ENCODE measurements at places on chromosomes 5 and 9.

DNA sequence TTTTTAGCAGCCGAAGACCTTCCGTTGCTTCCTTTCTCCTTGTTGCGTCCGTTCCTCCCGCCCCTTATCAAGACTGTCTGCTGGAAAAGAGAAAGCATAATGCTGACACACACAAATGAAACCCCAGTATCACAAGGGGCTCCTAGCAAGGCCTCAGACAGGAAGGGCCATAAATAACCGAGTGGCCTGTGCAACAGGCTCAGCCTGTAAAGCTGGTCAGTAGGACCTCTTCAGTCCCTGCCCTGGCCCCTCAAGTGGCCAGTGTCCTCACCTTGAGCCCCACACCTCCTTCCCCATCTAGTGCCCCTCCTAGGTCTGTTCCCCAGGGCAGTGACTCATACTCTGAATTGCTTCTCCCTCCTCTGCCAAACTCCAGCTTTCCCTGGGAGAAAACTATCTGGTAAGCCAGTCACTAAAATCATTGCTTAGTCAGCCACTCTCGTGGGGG is 174.6 kb upstream of the IL12B start:
- no peak for DNase-seq

- no peak for DNase-seq
Measured at GRCh38 chr5:26278078-26278477, 760.3 kb downstream of the CDH9 start.

GRCh38 chr9:108884701-108885100 is 22.6 kb downstream of the ACTL7A start:
- no peak for DNase-seq

DNA sequence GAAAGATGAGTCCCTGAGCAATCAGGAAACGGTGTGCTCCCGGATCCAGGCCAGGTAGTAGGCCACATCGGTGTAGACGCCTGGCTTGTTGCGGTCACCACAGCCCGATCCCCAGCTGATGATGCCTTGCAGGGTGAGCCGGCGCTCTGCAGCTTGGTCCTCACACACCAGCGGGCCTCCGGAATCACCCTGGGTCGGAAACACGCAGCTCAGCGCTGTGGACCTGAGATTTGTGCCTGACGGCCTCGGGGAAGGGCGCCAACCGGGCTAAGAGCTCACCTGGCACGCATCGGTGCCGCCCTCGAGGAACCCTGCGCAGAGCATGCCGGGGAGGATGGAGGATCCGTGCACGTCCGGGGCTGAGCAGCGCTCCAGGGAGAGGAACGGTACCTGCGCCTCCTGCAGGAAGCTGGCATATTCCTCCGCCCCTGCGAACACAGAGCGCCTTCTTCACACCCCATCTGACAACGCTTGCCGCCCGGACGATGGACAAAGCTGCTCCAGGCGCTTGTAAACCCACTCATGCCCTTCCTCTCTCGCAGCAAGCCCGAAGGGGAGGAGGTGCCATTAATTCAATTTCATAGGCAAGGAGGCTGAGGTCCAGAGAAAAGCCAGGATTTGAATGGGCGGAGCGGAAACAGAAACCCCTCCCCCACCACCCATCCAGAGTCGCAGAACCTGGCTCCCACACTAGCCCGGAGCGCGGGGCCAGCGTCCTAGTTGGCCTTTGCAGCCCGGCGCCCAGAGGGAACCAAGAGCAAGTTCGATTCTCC is 2.0 kb upstream of the PFN3 start:
- no peak for DNase-seq

GRCh38 chr5:119357808-119358529 is 2.1 kb downstream of the TNFAIP8 start:
- DNase-seq = no peak

DNA sequence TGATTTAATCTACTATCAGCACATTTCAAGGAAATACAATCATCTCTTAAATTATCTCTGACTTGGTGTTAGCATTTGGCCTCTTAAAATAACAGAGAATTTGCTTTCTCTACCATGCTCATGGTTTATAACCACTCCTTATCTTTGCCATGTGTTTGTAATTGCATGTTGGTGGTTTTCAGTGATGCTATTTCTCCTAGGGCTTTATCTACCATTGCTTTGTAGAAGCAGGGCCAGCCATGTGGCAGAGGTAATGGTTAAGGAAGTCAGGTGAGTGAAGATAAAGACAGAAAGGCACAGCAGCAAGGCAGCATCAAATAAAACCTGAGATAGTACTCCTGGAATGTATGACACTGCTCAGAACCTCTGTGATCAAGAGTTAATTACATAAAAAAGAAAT is 206.2 kb downstream of the FER start:
- DNase-seq = no peak

DNA sequence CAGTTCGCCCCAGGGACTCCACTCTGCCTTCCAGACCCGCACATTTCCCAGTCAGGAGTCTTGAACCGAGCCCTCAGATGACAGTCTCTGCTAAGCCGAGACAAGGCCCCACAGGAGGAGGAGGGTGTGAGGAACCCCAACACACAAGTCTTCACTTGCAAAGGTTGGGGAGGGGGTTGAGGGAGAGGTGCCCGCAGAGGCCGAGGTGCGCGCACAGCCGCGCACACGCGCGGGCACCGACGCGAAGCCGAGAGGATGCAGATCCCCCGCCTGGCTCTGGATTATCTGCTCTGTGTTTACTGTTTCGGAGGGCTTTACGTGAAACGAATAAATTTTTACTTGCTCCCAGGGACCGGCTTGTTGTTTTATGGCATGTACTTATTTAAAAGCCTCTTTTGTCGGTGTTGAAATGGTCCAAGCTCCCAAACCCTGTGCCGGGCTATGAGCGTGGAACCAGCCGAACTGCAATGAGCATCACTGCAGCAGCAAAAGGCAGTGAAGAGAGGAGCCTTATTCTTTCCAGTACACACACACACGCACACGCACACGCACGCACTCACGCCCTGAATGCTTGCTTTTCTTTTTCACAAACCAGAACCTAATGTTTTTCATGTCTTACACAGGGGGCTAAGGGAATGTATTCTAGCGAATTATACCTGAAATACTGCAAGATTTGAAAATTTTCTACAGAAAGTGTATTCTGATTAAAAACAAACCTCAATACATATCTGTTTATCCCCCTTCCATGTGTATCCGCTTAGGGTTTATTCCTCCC is 297.7 kb downstream of the PARP8 start:
- no peak for DNase-seq

DNA sequence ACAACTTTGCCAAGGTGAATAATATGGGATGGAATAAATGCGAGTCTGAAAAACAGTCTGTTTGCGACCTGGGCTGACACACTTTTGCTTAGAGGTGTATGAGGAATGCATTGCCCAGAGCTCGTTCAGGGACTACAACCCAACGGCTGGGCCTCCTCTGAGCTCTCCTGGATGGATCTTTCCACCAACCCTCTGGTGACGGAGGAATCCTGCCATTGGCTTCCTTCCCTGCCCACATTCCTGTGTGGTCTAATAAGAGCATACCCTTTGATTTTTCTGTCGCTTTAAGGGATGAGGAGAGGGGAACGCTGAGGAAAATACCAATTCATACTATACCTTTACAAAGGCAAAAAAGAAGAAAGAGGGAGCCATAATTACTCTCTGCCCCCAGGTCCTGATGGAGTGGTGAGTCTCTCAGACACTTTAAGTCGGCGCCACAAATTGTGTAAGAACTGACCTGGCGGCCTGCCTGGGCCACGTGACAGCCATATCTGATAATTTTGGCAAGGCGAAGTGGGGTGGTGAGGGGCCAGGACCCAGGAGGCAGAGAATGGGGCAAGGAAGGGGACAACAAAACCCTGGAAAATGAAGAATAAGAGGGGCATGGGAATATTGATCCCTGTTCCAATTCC is 265.2 kb upstream of the MSX2 start:
- no peak for DNase-seq

GRCh38 chr5:151222790-151223446 is 974 bp downstream of the CCDC69 start:
- DNase-seq = no peak

GRCh38 chr5:157485811-157486210 is 25.8 kb downstream of the NIPAL4 start:
- no peak for DNase-seq

- no peak for DNase-seq
Measured at GRCh38 chr9:112341730-112342129, 8.3 kb upstream of the PTBP3 start.

DNA sequence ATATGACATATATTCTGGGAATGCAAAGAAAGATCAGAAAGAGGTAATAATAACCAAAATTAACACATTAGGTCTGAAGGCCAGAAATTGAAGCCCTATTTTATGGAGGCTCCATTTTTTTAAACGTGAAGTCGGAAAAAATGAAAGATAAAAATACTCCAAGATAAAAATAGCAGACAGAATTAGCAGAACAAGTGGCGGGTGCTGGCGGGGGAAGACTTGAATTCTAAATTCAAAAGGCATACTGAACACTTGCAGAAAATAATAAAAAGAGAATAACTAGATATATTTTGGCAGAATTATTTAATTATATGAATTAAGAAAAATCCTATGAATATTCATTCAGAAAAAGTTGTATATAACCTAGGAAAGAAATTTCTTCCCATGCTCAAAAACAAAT is 543.7 kb upstream of the ACO1 start:
- no peak for DNase-seq

DNA sequence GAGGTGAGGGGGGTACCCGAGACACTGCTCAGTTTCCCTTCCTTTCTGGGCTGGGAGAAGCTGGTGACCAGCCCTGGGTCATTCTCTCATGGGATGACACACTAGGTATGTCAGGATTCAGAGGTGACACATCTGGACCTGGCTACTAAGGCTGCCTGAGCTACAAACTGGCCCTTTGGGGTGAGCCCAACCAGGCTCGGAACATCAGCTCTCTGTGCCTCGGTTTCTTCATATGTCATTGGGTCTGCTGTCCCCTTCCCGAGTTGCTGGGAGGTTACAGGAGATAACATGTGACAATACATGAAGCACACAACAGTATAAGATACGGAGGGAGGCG is 11.8 kb downstream of the CARD19 start:
- DNase-seq = no peak

DNA sequence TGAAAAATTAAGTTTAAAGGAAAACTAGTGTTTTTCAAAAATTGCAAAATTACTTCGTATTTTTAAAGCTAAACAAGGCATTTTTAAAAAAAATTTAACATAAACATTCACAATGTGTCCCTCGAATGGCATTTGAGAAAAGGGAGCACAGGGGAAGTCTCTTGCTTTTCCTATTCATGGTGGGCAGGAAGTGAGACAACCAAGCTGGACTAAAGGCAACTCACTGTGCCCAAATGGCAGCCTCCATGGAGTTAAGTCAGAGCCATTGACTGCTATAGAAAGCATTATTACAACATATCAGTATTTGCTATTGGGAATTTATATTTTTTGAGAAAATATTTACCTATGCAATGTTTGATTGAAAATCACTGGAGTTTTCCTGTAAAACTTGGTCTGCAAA is 8.3 kb downstream of the HNRNPH1 start:
- DNase-seq = no peak

- no peak for DNase-seq
Measured at GRCh38 chr5:168006456-168007130, 284.9 kb upstream of the WWC1 start.

DNA sequence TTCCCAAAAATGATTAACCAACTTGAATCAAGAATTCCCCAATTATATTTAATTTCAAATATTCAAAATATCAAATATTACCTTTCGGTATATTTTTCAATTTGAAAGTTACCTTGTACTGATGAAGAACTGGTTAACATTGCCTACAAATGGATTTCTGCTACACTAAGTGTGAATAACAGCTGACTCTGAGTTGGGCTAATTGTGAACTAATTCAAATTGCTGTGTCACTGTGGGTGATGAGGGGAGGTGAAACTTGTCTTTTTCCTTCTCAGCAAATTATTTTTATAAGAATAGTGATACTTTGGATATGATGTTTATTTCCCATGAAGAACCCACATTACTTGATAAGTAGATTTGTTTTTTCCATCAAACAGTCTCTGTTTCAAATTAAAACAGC is 103.4 kb upstream of the RPS23 start:
- DNase-seq = no peak

- DNase-seq = no peak
Measured at GRCh38 chr5:172403189-172403796, 51.0 kb downstream of the SH3PXD2B start.

- DNase-seq = no peak
Measured at GRCh38 chr5:150763023-150763769, 4.4 kb upstream of the DCTN4 start.

DNA sequence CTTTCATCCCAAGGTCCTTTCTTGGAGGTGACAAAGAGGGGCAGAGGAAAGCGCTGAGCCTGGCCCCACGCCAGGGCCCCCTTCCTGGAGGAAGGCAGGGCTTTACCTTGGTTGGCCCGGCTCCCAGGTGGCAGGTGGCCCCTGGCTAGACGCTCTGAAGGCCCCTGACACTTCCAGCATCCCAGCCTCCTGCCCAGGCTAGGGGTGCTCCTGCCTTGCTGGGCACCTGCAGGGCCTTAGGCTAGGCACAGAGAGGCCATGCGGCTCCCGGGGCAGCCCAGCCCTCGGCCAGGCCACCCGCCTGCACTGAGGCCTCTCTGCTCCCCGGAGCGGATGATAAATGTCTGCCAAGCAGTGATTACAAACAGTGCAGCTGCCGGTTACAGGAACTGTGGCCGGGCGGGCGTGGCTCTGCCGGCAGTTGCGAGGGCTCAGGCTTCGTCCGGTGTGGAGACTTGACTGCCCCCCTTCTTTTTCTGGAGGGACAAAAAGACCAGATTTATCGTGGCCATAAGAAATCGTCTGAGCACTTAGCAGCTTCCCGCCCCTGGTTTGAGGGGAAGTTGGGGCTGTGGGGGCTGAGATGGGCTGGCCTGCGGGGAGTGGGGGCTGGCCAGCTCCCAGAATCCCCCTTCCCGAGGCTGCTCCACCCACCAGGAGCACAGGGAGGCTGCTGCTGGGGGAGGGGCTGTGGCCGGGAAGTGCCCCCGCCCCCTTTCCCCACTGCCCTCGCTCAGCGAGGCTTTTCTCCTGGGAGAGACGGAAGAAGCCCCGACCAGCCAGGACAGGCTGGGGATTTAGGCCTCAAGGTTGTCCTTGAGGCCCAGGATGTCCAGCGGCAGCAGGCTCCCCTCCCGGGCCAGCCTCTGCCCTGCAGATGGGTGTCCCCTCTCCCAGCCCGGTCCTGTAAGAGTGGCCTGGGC is 31.6 kb upstream of the UBAC1 start:
- DNase-seq = no peak

DNA sequence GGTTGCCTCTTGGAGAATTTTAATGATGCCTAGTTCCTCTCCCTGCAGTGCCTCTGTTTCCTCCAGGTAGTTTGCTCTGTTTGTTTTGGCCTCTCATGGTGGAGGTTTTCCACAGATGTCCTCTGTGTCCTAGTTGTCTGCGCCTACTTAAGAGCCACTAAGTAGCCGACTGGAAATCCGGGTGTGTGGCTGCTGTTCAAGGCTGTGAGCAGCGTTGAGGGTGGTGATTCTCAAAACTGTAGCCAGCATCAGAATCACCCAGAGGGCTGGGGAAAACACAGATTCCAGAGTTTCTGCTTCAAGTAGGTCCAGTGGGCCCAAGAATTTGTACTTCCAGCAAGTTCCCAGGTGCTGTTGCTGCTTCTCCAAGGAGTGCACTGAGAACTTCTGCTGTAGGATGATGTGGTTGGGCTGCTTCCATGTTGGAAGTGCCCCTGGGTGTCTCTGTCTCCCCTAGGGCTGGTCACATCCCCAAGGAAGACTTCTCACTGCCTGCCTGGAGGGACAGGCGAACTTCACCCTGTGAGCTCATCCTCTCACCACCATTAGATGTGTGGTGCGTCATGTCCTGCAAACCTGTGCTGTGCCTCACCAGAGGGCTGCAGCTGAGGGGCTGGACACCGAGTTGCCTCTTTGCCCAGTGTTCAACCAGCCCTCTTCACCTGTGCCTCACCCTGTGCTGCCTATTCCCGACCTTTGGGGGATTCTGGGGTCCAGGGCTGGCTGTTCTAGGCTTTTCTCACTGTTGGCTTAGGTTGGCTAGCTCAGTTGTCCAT is 34.8 kb downstream of the SECISBP2 start:
- no peak for DNase-seq
